ENCODE measurements at places on chromosomes 11 and 22. TPM values are rescaled to one million over a fixed set of nuclear protein-coding genes. Genes with fewer than 3 reads are reported as not detected.

GRCh38 chr22:20647586-20648305 is 126.2 kb upstream of the SERPIND1 start:
- no peak for DNase-seq

DNA sequence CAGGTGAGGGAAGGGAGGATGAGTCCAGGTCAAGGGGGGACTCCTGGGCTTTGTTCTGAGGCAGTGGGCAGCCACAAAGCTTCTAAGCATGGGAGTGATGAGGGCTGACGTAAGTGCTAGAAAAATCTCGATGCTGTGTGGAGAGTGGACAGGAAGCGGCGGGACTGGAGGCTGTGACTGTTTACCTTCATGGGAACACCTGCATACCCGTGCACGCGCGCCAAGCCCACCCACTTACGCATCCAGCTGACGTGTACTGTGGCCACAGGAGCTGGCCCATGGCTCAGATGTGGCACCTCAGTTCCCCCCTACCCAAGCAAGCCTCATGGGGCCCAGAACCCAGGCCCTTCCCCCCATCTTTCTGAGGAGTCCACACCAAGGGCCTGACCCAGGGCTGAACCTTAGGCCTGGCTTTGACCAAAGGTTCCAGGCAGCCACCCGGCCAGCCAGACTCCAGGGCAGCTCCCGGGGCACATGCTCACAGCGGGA is 14.0 kb downstream of the MYRF start:
- DNase-seq: peak; percentile 42

DNA sequence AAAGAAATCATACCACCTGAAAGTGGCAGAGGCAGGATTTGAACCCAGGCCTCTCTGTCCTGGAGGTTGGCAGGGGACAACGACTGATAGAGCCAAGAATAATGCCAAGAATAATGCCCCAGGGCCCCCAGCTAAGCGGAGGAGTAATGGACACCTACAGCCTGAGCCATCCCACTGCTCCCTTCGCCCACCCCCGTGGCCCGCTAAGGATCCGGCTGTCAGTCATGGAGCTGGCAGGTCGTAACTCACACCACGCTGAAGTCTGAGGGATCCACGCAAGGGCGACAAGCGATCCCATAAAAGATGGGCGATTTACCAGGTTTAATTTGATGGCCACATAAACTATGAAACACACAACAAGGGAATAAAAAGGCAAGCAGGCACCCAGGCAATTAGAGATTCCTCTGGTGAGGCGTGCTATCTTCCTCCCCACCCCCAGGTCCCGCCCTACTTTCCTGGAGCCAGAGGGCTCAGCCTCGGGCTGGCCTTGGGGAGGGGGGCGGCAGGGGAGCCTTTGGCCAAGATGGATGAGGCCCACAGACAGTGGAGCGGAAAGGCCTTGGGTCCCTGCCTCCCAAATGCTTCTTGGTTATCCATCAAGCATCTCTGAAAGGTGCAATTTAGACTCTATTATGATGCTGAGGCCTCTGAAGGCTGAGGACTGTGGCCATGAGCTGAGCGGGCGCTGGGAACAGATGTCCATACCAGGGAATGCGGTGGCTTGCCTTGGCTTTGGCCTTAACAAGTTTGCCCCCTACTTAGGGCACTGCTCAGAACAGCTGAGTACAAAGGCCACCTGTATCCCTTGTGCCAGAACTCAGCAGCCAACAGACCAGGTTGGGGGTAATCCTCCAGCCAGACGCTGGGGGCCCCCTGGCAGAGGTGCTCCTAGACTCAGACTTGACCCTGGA is 55.2 kb downstream of the MACROD1 start:
- no peak for DNase-seq

- no peak for DNase-seq
Observed at GRCh38 chr11:66488957-66489356, 8.7 kb downstream of the DPP3 start.

- DNase-seq: peak; percentile 86
Observed at GRCh38 chr22:27973846-27974245, 54.8 kb upstream of the PITPNB start.

GRCh38 chr22:24954114-24954463 is 1.6 kb downstream of the KIAA1671 start:
- no peak for DNase-seq

- no peak for DNase-seq
Observed at GRCh38 chr11:125872138-125872491, 15.4 kb upstream of the HYLS1 start.

GRCh38 chr11:92558323-92558722 is 333.7 kb downstream of the FAT3 start:
- no peak for DNase-seq

GRCh38 chr11:206002-206384 is 1.2 kb downstream of the BET1L start:
- no peak for DNase-seq

The PKNOX2 gene
- 10.6 TPM for total RNA-seq

The TEAD1 gene
- total RNA-seq: 141 TPM

The LRRC10B gene
- total RNA-seq: 9.2 TPM

The RASGRP2 gene
- total RNA-seq: 20.0 TPM

The CD59 gene
- 833 TPM for total RNA-seq

Measured in lung (tissue), 17 donors.